ENCODE measurements at places on chromosomes 6 and 20. TPM values are rescaled to one million over a fixed set of nuclear protein-coding genes. Genes with fewer than 3 reads are reported as not detected.

DNA sequence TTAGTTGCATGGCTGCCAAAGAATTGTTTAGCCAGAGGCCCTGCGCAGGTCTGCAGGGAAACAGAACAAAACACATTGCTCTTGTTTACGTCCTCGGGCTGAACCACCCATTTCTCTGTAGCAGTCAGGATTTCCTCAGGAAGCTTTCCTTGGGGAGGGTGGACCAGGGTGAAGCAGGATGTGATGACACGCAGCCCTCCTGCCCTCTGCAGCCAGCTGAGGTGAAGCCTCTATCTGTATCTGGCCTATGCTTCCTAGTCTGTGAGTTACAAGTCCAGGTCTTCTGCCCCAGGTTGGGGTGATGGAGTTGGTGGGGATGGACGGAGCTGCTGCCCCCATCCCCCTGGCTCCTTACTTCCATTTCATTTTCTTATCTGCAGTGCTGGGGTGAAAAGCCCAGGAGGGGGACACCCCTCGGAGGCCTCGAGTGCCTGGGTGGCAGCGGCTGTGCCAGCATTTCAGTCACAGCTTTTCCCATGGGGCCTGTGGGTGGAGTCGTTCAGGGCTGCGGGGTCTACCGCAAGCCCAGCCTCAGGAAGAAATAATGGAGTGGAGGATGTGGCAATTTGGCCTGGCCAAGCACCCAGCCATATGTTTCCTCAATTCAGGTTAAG is 24.9 kb downstream of the SASH1 start:
- peak; percentile 32 for DNase-seq

- DNase-seq: no peak
Measured at GRCh38 chr6:44680202-44680720, 292.8 kb downstream of the CDC5L start.

GRCh38 chr6:132819405-132820161 is 5.2 kb downstream of the RPS12 start:
- no peak for DNase-seq

DNA sequence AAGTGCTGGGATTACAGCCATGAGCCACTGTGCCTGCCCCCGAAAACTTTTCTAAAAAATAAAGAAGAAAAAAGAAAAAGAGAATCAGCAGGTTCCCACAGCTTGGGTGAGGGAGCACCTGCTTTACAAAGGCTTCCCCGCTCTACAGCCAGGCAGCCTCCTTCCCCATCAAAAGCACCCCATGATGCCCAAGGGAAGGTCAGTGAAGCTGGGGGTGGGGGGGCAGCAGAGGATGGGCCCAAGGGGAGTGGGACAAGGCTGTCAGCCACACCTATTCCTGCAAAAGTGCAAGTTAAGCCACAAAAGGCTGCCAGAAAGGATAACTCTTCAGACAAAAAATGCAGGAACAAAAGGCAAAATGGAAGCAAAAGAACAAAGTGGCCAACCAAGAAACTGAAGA is 72.5 kb downstream of the FAM50B start:
- DNase-seq: no peak

GRCh38 chr20:4814696-4815252 is 93.1 kb downstream of the PRND start:
- no peak for DNase-seq

The SOD2 gene
- 132 TPM for total RNA-seq

DNA sequence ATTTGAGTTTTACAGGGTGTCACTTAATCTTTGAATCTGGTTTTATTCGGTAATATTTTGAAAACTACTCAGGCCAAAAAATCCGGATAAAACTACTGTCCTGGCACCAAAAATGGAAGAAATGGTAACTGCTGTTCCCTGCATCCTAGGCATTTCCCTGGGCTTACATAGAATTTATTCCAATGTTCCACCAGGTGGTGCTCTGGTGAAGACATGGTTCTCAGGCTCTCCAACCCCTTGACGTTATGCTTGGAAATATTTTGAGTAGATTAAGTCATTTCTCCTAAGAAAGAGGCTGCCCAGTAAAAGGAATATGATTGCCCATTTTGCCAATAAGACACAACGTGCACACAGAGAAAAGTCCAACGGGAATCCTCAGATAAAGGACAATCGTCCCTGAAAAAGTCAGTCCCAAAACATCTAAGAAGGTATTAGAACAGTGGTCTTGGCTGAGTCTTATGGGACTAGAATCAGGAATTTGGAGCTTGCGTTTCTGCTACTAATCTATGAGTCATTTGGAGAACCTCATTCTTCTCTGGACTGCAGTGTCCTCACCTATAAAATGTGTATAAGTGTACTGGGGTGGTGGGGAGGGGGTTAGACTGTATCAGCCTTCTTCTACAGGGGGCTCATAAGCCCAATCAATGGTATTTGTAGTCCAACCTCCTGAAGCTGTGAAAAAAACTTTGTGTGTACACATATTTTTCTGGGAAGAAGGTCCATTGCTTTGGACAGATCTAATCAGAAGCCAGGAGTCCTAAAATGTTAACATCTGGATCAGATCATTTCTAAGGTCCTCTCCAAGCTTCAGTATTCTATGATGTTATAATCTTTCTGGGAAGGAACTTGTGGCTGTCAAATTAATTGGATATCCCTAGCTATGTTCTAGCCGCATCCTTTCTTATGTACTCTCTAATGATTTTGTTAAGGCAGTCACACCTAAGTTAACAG is 131.0 kb upstream of the BMP2 start:
- peak; percentile 35 for DNase-seq

DNA sequence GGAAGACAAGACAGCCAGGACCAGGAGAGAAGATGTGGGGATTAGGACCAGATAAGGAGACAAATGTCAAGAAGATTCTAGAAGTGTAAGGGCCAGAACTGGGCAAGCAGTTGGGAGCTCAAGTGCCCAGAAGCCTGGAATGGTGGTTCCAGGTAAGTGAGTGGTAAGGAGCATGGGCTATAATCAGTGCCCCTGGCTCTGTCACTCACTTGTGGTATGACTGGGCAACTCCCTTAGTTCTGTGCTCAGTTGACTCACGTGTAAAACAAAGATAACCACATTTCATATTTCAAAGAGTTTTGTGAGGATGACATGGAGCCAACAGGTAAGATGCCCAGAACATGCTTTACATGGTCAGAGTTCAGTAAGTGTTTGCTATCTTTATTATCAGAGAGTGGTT is 11.2 kb downstream of the CCDC167 start:
- no peak for DNase-seq

The ADIG gene
- total RNA-seq: not detected

The SMLR1 gene
- not detected for total RNA-seq

DNA sequence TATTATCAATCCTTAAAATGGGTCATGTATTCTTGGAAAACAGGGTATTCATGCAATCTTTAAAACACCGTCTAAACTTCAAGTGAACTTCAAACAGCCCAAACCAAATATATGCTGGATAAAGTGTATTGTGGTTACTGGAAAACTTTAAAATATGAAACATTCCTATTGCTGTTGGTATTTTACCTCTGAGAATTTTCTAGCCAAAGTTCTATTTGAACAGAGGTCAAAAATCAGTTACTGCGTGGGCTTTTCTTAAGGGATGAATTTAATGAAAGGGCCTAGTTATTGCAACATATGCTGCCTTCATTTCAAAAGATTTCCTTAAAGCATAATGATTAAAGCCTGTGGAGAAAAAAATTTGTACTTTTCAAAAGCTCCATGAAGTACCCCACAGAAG is 436.0 kb downstream of the PLCB1 start:
- no peak for DNase-seq

DNA sequence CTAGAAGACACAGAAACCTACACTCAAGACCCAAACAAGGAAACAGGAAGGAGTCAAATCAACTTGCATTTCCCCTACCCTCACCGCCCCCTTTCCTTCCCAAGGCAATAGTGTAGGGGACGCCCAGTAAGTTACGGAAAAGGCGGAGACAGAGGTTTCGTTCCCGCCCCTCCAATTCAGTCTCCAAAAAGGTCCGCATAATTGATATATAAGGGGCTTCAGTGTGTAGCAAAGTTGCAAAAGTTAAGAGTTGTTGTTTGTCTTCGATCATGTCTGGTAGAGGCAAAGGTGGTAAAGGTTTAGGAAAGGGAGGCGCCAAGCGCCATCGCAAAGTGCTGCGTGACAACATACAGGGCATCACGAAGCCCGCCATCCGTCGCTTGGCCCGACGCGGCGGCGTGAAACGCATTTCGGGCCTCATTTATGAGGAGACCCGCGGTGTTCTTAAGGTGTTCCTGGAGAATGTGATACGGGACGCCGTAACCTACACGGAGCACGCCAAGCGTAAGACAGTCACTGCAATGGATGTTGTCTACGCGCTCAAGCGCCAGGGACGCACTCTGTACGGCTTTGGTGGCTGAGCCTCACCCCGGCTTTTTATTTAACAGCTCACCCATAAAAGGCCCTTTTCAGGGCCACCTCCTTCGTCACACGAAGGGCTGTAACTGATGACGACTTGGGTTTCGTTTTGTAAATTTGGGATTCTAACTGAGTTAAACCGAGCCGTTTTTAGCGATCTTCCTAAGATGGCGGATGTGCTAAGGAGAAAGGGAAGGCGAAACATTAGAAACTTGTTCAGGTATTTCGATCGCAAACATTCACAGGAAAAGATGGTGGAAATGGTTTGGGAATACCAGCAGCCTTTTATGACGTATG is 124.6 kb upstream of the BTN3A2 start:
- peak; percentile 70 for DNase-seq

GRCh38 chr6:13189710-13190109 is 138.6 kb downstream of the TBC1D7 start:
- DNase-seq: no peak

The GRIK2 gene
- 2.5 TPM for total RNA-seq

The MAP7 gene
- 24.5 TPM for total RNA-seq

DNA sequence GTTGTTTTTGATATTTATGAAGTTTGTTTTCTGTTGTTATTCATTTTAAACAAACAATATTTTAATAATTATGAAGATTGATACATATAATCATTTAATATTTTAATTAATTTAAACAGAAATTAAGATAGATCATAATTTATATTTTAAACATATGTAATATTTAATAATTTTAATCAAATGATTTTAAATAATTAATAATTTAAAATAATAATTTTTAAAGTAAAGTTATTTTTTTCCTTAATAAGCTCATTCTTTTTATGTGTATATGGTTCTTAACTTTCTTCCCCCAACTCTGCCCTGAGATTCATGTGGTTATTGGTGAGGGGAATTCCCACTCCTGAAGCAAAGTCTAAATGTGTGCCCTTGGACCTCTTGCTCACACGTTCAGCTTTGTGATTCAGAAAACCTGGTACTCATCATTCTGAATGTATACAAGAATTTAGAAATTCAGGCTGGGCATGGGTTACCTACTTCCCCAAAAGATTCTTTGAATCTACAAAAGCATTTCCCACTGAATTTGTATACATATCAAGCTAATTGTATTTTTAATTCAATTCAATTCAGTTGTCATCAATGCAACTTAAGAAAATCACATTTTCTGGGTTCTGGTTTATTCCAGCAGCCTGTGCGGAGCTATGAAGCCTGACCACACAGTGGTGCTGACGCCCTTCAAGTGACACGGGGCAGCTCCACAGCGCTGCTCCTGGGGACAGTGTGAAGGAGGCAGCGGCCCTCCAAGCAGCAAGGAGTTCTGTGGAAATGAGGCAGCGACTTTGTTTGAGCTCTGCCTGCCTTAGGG is 168.9 kb upstream of the UST start:
- peak; percentile 88 for DNase-seq

The OR2H1 gene
- total RNA-seq: not detected

GRCh38 chr6:128491610-128492206 is 28.7 kb downstream of the PTPRK start:
- DNase-seq: no peak

The AGER gene
- 20.6 TPM for total RNA-seq

The ATP6V1G2 gene
- total RNA-seq: 3.9 TPM

The NR2E1 gene
- not detected for total RNA-seq

The RHAG gene
- not detected for total RNA-seq

DNA sequence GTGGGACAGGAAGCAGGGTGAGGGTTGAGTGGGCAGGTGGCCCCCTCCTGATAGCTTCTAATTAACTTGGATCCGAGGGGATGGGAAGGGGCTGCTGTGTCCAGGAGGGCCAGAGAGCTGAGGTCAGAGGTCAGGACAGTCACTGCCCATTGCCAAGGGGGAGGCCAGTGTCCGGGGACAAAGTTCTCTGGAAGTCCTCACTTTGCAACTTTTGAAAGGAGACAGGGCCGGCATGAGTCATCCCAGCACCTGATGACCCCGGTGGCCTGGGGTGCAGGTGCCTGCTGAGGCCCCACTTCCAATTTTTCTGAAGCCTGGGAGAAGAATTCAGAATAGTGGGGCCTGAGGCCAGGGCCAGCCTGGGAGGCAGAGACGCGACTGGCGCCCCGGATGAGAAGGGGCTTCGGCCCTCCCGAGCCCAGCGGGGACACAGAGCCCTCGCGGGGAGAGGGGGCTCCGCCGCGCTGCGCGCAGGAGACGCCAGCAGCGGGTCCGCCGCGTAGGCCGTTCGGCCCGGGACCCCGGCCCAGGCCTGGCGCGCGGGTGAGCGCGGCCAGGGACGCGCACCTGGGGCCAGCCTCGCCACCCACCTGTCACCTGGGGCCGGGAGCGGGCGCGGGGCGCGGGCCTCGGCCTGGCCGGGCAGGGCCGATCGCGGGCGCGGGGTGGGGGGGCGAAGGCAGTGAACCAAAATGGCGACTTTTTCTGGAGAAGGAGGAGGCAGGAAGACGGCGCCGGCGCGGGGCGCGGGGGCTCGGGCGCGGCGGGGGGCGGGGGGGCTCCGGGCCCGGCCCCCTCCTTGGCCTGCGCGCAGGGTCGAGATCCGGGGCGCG is 586 bp downstream of the ZNF512B start:
- DNase-seq: peak; percentile 39

GRCh38 chr20:19683188-19683587 is 74.9 kb upstream of the RIN2 start:
- peak; percentile 60 for DNase-seq

DNA sequence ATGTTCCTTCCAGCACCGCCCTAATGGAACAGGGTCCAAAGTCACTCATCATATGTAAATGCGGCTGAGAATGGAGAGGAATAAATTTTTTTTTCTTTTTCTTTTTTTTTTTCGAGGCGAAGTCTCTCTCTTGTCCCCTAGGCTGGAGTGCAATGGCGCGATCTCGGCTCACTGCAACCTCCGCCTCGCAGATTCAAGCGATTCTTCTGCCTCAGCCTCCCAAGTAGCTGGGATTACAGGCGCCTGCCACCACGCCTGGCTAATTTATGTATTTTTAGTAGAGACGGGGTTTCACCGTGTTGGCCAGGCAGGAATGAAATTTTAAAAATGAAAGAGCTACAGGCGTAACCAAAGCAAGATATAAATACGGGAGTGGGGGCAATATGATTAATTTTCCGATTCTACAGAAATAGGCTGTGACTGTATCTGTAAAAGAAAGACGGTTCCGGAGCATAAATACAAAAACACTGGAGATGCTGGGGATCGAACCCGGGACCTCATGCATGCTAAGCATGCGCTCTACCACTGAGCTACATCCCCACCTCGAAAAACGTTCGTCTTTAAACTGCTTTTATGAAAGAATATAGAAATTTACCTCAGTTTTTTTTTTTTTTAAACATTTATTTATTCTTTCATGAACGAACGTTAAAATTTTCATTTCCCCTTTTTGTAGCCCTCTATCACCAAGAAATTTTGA is 132.2 kb downstream of the GPX5 start:
- peak; percentile 37 for DNase-seq

DNA sequence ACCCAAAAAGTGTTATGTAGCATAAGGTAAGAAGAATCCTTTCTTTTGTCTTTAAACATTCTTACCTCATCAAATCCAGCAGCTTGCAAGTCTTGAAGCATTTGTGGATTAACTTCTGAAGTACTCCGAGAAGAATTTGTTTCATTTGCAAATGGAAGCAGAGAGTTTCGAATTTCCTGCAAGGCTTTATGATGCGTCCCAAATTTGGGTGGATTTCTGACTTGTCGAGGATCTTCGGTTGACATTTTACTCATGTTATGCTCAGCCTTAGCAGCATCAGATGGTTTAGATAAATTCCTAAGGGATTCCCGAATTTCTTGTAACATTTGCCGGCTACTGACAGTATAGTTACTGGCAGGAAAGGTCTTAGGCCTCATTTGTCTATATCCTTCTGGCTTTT is 16.2 kb downstream of the LATS1 start:
- DNase-seq: no peak
